Right renal cortex interstitium (tissue), 3 donors: ENCODE measurements at places on chromosomes 13 and 19. TPM values are rescaled to one million over a fixed set of nuclear protein-coding genes. Genes with fewer than 3 reads are reported as not detected.
A peak's percentile ranks its signal among the peaks of the same experiment; 100 is the strongest.

- no peak for DNase-seq
Observed at GRCh38 chr13:102309110-102309509, 92.7 kb downstream of the FGF14 start.

The FFAR3 gene
- not detected for polyA plus RNA-seq

DNA sequence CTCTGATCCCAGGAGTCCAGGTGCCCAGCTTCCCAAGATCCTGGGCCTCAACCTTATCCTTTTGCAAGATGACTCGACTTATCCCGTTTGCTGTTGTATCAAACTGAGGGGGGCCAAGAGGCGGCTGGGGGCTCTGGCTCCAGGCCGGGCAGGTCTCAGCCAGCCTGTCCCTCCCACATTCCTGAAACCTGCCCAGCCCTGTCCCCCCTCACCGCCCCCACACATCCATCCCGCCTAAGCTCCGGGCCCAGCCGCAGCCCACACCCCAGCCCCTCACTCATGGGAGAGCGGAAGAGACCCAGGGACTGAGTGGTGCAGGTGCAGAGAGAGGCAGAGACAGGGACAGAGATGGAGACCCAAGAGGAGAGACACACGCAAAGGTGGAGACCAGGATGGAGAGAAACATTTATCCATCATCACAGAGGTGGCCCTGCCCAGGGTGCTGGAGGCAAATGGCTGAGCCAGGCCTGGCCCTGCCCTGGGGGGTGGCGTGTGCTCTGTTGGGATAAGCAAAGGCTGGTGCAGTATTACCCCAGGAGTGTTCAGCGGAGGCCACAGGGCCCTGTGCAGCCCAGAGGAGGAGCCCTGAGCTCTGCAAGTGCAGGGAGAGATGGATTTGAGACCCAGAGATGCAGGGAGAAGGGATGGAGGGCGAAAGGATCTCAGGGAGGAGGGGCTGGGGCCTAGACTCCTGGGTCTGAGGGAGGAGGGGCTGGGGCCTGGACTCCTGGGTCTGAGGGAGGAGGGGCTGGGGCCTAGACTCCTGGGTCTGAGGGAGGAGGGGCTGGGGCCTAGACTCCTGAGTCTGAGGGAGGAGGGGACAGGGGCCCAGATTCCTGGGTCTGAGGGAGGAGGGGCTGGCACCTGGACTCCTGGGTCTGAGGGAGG, 1.6 kb downstream of the BCAM start:
- DNase-seq = no peak

DNA sequence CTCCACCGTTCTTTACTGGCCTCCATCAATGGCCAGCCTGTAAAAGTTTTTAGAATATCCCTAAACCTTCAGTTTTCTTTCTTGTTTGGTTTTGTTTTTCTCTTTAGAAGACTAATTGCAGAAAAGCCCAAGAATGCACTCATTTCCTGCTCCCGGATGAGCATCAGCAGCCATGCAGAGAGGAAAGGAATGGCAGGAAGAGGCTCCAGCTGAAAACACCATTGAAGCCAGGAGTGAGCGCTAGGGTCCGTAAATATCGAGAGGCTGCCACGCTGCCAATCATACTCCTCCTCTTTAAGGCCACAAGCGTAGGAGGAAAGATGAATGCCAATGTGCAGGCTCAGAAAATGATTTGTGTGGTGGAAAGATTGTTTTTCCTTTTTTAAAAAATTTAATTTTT, 57.4 kb upstream of the UBE2L5 start:
- DNase-seq = no peak

DNA sequence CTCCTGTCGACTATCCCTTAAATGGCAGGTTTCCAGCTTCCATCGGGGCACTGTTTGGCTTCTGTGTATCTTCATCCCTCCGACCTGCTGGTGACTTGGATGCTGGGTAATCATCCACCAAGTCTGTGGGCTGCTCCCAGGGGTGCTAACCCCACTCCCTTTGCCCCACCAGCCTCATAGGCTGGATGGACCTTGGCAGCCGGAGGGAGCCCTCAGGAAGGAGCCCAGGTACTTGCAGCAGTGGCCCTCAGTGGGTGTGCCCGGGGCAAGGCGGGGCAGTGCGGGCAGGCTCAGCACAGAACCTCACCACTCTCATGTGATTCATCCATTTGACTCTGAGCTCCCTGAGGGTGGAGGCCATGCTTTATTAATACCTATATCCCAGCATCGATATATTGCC, 27.4 kb upstream of the TUBGCP3 start:
- DNase-seq = no peak

DNA sequence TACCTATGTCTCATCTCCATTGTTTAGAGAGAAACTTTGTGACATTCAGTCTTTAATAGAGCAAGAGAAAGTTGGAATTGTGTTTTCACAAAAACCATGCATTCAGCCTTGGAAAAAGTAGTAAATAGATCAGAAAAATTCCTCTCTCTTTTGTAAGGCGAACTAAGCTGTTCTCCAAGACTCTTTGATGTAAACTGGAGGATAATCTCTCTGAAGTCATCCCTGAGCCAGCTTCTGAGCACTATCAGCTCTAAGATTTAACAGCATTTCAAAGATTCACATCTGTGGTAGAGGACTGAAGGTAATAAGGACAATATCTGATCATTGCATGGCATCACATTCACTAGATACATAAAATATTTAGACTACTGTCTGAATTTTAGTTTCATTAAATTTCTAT, 904.6 kb upstream of the ATXN8OS start:
- DNase-seq = no peak

DNA sequence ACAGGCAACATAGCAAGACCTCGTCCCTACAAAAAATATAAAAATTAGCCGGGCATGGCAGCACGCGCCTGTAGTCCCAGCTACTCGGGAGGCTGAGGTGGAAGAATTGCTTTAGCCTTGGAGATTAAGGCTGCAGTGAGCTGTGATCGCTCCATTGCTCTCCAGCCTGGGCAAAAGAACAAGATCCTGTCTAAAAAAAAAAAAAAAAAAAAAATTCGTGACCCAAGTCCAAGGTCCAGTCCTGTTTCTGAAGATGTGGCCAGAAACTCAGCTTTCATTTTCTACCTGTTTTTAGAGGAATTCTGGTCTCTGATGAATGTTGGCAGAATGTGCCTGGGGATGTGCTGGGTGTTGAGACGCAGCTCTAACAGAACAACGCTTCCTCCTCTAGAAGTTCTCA, 1.9 kb upstream of the PGPEP1 start:
- no peak for DNase-seq

GRCh38 chr19:49212016-49212701, 54.6 kb downstream of the TRPM4 start:
- DNase-seq = no peak

GRCh38 chr19:1220976-1221903, 15.7 kb downstream of the STK11 start:
- no peak for DNase-seq

The PSG3 gene
- polyA plus RNA-seq = 0.21 TPM

The C19orf85 gene
- polyA plus RNA-seq = not detected

DNA sequence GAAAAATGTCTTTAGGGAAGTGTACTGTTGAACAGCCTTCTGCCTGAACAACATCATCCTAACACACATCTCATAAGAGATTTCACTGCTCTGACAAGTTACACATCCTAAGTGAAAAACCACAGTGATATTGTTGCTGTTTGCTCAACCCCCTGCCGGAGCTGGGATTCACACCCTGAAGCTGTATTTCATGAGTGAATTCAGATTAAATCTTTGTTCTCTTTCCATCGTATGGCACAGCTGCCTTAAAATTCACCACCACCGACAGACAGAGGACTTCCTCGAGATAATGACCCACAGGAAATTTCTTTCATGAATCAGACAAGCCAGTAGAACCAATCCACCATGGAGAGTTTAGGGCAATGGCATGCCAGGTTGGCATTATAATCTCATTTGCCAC, 280.8 kb downstream of the DCT start:
- DNase-seq = no peak

- DNase-seq = no peak
Observed at GRCh38 chr19:45142726-45143110, 18.1 kb downstream of the NKPD1 start.

DNA sequence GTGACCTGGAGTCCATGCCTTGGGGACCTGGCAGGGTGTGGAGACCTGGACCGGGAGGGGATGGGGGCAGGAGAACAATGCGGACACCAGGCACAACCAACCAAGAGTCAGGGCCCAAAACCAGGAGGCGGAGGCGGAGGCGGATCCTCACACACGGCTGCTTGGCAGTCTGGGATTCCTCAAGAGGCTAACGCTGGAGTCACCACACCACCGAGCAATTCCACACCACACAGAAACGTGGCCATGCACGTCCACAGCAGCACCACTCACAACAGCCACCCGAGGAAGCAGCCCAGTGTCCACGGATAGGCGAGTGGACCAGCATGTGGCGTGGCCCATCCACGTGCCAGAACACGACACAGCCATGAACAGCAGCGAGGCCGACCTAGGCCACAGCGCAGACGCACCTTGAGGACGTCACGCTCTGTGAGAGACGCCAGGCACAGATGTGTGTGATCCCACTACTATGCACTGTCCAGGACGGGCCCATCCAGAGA, 17.7 kb downstream of the SBNO2 start:
- DNase-seq = no peak

DNA sequence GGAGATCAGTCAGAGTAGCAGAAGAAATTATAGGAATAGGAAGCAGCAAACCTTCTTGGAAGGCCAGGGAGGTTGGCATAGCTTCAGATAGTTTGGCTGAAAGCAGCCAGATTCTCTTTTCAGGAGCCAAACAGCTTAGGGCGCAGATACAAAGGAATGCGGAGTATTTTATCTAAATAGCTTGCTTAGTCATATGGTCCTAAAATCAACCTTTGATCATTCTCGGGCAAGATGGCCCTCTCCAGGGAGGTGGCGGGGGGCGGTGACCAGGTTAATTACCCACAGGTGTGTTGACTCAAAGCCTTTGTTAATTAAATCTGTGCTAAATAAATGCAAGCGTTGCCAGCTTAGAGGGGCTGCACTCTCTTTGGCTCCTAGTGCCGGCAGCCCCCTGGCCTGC, 12.5 kb upstream of the NCR1 start:
- no peak for DNase-seq

GRCh38 chr19:6021878-6022569, 44.1 kb upstream of the RANBP3 start:
- peak; percentile 76 for DNase-seq
